M059J (cell line): ENCODE measurements at places on chromosomes 1 and 21. TPM values are rescaled to one million over a fixed set of nuclear protein-coding genes. Genes with fewer than 3 reads are reported as not detected.

DNA sequence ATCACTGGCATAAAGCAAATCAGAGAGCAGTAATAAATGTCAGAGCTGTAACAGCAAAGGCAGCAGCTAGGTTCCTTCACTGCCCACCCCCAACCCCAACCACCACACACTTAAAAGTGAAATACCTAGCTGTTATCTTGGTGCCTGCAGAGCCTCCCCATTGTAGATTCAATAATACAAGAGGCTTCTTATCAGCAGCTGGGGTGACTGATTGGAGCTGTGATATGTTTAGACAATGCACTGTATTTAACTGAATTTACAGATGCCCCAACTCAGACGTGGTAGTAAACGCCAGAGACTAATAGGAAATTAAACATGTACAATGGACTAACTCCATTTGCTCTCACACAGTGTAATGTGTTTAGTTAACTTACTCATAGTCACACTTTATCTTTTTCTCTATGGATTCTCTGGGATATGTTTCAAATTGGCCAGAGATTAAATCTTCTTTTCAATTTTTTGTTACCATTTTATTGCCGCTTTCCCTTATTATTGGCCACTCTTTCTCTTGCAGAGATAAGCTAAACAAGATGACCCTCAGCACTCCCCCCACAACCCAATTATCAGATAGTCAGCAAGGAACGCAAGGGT, 117.1 kb downstream of the ESRRG start:
- no peak for DNase-seq

The SRSF10 gene
- total RNA-seq = 74.6 and 108 TPM in 2 replicates

GRCh38 chr1:1969505-1969900, 34.1 kb downstream of the CFAP74 start:
- no peak for DNase-seq

The SERPINC1 gene
- total RNA-seq = 0.07 TPM in 1 of 2 replicates, not detected in the other

The OBSCN gene
- total RNA-seq = 0.42 and 1.9 TPM in 2 replicates

DNA sequence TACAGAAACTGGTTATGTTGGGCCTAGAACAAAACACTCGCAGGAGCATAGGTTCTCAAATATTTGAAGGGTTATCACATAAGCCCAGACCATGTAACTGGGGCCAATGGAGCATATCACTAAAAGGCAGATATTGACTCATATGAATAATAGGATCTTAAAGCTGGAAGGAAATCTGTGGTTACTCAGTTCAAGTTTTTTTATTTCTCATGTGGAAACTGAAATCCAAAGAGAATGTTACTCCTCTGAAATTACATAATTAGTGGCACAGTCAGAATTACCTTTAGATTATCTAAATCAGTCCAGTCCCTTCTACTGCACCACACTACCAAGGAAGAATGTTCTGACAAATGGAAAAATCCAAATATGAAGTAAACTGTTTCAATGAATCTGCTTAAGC, 12.0 kb downstream of the SLAMF8 start:
- no peak for DNase-seq

DNA sequence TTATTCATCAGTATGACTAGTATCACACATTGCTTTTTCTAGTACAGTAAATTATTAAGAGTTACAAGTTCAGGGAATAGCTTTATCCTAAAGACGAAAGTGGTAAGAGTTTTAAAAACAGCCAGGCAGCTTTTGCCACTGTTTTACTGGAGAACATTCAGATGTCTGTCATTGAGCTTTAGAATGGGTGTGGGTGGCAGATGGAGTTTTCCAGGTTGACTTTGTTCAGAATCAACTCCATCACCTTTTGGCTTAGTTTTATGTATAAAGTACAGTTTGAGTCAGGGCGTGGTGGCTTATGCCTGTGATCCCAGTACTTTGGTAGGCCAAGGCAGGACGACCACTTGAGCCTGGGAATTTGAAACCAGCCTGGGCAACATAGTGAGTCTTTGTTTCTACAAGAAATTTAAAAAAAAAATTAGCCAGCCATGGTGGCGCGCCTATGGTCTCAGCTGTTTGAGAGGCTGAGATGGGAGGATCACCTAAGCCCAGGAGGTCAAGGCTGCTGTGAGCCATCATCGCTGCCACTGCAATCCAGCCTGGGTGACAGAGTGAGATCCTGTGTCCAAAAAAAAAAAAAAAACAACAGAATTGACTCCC, 29.9 kb upstream of the PLEKHM2 start:
- DNase-seq = no peak

DNA sequence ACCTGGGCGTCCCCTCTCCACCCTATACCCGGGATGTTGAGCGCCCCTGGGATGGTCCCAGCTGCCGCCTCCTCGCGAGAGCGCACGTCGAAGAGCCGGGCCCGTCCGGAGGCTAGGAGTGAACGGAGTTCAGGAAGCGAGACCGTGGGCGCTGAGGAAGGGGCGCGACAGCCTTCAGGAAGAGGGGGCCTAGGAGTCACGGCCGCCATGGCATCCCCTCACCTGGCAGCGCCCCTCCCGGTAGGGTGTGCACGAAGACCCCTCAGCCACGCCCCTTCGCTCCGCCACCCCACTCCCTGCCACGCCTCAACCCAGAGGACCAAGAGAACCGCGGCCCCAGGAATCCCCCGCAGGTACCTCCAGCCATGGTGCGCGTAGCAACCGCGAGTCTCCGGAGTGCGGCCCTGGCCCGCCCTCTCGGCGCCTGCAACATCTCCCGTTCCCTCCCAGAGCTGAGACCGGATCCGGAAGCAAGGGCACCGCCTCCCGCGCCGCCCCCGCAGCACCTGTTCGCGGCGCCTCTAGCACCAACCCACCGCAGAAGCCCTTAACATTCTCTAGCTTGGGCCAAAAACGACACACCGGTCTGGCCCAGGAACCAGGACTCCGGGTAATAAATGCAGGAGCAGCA, at the start of gene TSTD1:
TSS of gene TSTD1 (minus strand) at position 442 of the 631 bp plus-strand sequence. CDS start at position 367, 75 bp downstream.
- DNase-seq = no peak

DNA sequence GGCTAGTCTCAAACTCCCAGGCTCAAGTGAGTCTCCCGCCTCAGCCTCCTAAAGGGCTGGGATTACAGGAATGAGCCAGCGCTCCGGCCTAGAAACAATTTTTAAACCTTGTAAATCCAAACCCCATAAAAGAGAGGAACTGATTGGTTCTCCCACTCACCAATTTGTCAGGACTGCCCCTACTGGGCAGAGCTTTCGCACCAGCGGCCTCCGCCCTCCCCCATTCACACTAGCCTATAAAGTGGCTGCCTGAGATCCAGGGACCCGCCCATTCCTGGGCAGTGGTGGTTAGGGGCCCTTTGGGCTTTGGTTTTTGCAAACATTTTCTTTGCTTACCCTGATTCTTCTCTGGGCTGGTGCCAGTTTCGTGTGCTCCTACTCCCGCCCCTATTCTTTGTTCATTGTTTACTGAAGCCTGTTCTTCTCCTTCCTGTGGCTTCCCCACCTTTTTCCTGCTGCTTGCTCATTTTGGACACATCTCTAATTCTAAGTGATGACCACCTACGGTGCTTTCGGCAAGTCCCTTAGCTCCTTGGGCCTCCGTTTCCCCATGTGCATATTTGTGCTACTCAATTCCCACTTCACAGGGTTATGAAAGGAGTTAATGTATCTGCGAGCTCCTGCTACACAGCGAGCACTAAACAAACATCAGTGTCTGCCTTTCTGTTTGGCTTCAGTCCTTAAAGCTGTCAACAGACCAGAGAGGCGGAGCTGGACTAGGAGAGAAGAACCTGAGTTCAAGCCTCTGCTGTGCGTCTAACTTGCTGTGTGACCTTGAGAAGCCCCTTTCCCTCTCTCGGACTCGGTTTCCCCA, 39.8 kb upstream of the CLIC4 start:
- peak; percentile 99 for DNase-seq

DNA sequence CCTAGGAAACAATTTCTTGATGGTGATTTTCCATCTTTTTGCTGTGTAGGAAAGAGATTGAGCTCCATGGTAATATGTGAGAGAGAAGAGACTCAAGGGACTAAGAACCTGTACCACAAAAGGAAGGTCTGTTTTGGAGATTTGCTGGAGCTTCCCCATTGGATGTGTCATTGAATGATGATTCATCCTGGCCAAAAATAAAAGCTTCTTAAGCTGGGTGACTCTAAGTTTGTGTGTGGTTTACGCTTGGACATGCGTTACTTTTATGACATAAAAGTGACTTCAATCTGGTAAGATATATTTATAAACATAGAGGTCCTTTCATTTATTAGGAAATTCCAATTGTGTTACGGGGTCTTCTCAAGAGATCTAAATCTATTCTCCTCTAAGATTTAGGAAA, 17.4 kb upstream of the IL19 start:
- DNase-seq = peak; percentile 85

- DNase-seq = peak; percentile 100
Observed at GRCh38 chr1:34268311-34268954, 91.7 kb downstream of the C1orf94 start.

GRCh38 chr1:22117238-22117637, 25.7 kb downstream of the WNT4 start:
- DNase-seq = no peak

The TRPM2 gene
- 0.99 and 1.3 TPM in 2 replicates for total RNA-seq

The OR14K1 gene
- not detected in 2 replicates for total RNA-seq

The HCRTR1 gene
- total RNA-seq = not detected in 2 replicates

DNA sequence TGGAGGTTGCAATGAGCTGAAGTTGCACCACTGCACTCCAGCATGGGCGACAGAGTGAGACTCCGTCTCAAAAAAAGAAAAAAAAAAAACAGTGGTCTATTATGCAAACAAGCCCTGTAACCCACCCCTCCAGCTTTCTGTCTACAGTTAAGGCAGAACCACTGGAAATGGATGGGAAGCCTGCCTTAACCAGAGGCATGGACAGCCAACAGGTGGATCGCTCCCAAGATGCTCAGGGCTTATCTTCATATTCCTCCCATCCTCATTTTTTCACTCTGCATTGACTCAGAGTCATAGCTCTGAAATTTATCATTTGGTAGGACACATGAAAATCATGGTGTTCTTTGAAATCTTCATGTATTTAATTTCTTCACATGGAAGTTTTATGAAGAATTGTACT, 8.7 kb downstream of the MTFR1L start:
- no peak for DNase-seq

DNA sequence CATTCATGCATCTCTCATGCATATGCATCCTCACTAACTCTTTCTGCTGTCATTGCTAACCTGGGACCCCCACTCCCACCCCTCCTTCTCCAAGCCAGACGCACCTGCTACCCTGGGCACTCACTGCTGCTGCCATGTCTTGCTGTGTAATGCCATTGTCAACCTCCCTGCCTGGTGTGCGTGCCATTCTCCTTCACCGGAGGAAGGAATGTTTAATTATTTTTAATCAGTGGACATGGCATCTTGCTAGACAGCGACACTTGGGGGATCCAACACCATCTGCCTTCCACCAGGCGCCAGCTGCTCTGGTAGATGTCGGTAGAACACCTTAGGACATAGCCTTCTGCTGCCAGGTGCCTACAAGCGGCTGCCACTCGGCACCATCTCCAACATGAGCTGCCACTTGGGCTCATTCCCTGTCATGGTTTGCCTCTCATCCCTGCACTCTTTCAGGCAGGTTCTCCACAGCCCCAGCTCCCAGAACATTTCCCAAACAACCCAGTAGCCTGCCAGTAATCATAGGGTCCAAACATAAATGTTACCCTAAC, 306.9 kb downstream of the TTLL7 start:
- no peak for DNase-seq

The SLFNL1 gene
- 0.15 TPM in 1 of 2 replicates, not detected in the other for total RNA-seq

The LMX1A gene
- not detected in 2 replicates for total RNA-seq

The PTBP2 gene
- total RNA-seq = 9.4 and 17.1 TPM in 2 replicates

DNA sequence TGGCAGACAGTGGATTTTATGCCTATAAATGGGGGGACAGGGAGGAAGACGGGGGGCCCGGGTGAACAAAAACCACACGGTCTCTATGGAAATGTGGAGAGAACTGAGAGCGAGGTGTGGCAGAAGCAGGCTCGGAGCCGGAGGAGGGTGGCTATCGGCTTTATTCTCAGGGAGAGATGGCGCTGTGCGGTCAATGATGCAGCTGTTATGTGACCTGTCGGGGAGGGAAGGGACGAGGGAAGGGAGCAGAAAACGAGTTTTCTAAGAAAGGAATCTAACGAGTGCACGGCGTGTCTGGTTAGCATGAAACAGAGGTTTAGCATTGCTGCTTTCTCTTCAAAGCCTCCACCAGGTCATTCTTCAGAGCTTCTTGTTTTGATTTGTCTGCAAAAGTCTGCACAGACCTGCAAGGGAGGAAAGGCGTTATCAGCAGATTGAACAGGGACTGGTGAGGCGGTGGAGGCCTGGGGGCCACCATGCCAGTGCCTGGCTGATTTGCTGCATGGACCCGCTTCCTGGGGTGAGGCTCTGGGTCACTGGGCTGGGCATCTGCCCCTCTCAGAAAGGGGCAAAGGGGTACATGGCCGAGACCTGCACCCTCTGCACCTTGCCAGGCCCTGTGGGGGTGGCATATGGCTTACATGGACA, 27.2 kb downstream of the SLC66A1 start:
- DNase-seq = no peak

- no peak for DNase-seq
Observed at GRCh38 chr1:82392513-82392912, 591.8 kb downstream of the ADGRL2 start.

DNA sequence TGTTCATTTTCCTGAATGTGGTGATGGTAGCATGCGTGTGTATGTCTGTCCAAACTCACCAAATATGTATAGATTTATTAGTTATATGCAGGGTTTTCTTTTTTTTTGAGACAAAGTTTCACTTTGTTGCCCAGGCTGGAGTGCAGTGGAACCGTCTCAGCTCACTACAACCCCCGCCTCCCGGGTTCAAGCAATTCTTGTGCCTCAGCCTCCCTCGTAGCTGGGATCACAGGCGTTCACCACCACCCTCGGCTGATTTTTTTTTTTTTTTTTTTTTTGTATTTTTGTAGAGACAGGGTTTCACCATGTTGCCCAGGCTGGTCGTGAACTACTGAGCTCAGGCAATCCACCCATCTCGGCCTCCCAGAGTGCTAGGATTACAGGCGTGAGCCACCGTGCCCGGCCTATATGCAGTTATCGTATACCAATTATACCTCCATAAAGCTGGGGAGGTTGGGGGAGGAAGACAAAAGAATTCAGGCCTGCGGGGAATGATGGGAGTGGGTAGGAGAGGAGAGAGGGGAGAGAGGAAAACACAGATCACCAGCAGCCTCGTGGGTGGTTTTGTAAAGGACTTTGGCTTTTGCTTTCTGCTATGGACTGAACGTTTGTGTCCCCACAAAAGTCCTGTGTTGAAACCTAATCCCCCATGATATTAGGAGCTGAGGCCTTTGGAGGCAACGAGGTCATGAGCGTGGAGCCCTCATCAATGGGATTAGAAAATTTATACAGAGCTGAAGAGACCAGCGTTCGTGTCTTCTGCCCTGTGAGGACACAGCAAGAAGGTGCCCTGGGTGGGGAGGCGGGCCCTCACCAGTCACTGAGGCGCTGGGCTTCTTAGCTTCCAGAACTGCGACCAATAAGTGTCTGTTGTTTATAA, 4.4 kb upstream of the HNRNPU start:
- no peak for DNase-seq

- DNase-seq = peak; percentile 30
Observed at GRCh38 chr1:86687595-86687994, 16.8 kb upstream of the SH3GLB1 start.

The RIMS3 gene
- 0.64 and 1.6 TPM in 2 replicates for total RNA-seq

- DNase-seq = peak; percentile 91
Observed at GRCh38 chr1:219066631-219067349, 106.9 kb upstream of the LYPLAL1 start.
